ENCODE measurements at places on chromosomes 11 and 22.

DNA sequence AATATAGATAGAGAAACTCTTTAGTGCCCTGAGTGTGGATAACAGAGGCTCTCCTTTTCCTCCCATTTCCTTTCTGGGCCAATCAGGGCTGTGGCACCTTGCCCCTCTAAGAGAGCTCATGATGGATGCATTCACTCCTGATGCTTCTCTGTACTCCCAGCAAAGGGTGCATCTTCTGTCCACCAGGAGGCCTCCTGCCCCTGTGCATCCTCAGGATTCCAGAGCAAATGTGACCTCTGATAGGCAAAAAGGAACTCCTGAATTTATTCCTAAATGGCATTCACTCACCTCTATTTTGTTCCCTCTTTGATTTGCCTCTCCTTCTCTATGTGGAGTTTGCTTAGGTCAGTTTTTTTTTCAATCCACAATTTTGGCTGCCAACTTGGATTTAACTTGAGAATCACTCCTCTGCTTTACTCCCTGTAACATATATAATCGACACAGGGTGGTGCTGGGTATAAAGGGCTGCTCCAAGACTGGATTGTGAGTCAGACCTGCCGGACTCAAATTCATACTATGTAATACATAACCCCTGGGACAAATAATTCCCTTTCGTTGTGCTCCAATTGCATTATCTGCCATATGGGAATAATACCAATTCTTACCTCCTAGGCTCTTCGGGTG lies 1.1 kb upstream of the MRGPRX4 start:
- no peak for DNase-seq

DNA sequence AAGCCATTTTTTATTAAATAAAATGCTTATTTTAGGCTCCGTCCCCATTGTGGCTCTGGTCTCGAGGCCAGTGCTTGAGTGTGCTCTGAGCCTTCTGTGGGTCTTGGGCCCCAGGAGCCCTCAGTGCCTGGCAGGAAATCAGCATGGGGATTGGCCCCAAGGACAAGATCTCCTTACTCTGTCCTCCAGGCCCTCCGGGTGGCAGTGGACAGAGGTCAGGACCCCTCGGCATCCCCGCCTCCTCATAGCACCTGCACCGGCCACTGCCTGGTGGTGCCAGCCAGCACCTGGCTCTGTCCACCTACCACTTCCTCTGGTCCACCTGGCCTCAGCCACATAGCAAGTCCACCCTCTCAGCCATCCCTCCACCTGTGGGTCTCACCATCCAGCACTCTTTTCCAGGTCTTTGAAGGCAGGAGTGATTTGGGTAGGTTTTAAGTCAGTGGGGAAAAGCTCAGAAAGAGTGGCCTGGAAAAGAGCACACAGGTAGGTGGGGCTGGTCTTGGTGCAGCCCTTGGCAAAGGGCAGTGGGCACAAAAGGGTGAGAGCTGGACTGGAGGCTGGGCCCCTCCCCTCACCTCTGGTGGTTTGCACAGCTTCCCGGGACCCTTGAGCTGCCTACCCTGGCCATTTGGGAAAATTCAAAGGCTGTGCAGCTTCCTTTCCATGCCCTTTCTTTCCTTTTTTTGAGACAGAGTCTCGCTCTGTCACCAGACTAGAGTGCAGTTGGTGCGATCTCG lies 3.5 kb downstream of the CLDN5 start:
- no peak for DNase-seq

DNA sequence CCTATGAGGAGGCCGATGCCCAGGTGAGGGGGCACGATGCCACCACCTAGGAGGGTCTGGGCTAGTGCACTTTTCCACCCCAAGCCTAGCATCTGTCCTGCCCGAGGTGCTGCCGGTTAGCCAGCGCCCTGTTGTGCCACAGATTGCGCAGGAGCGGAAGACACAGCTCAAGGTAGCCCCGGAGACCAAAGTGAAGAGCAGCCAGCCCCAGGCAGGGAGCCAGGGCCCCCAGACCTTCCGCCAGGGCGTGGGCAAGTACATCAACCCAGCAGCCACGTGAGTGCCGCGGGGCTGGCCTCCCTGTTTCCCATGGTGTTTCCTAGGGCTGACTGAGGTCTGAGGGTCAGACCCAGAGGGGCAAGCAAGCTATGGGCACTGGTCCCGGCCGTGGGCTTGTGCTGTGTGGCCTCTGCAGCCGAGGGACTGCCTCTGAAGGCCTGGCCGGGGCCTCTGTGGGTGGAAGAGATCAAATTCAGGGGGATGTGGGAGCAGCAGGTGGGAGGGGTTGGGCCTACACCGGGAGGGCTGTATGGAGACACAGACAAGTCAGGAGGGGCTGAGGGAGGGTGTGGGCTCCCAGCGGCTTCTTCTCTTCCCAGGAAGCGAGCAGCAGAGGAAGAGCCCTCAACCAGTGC lies 29.1 kb downstream of the PPIL2 start:
- no peak for DNase-seq

GRCh38 chr11:85279267-85279666 lies 347.9 kb downstream of the DLG2 start:
- DNase-seq: no peak

DNA sequence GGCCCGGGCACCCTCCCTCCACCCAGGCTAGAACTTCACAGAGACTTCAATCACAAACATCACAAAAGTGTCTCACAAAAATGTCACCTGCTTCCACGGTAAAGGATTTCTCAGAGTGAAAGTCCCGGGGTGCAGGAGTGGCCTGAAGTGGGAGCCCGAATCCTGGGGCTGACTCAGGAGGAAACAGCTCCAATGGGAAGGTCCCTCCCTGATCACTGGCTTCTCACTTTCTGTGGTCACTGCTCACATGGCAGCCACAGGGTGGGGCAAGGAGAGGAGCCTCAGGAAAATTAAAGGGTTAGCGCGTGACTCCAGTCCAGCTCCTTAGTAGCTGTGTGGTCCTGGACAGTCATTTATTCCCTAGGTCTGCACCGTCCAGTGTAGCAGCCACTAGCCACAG lies 564.5 kb upstream of the B3GAT1 start:
- DNase-seq: no peak

- DNase-seq: no peak
Observed at GRCh38 chr11:102046841-102047240, 396 bp upstream of the CFAP300 start.

GRCh38 chr11:3964056-3964455 lies 108.6 kb downstream of the STIM1 start:
- no peak for DNase-seq

GRCh38 chr11:96136613-96137298 lies 206.2 kb downstream of the MAML2 start:
- no peak for DNase-seq

GRCh38 chr22:17403906-17404305 lies 34.6 kb downstream of the CECR2 start:
- DNase-seq: no peak

GRCh38 chr22:17237038-17237668 lies 17.9 kb upstream of the ADA2 start:
- DNase-seq: no peak

GRCh38 chr11:131137046-131137445 lies 220.8 kb upstream of the SNX19 start:
- no peak for DNase-seq

DNA sequence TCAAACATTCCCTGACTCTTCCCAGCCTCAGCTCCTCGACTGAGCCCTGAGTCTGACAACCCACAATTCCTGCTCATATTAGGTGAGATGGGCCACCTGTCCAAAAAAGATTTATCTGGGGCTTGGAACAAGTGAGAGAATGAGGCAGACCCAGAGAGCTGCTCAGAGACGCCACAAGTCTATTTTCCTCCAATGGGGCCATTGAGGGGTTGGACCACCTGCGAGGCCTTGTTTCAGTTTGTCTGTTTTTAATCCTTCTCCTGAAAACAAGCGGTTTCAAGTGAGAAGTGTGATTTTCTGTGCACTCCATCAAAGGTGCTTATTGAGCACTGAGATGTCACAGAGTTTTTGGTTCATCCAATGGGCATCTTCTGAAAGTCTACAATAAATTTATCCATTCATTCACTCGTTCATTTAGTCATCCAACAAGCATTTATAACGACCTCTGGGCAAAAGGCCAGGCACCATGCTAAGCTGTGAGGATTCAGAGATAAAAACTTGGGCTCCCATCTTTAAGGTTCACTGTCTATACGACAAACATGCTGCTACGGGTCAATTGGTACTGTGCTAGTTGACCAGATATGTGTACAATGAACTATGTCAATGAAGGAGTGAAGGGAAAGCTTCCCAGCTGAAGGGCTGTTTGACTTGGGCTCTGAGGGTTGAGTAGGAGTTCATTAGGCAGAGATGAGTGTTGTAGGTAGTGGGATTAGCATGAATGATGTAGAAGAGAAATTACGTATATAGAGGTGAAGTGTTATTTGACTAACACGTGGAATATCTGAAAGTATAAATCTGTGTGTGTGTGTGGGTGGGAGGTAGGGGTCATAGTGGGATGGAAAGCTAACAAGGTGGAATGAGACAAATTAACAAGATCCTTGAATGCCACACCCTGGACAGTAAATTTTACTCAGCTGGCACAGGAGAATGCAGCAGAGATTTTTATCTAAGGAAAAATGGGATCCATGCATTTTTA lies 168.9 kb downstream of the MIAT start:
- no peak for DNase-seq

GRCh38 chr11:67435727-67436458 lies 1.6 kb downstream of the PTPRCAP start:
- DNase-seq: no peak

DNA sequence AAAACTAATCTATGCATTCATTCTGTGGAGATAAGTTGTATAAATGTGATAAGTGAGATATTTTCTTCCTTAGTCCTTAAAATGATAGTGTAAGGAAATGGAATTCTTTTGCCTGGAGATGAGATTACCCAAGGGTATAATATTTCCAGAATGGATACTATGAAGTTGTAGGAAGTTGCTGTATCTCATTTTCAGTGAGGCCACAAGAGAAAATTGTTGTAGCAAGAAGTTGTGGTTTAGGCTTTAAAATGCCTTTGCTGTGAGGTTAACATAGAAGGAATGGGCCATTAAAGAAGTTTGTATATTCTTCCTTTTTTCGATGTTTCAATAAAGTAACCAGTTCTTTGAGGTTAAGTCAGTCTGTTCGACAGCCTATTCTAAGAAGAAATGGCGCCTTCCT lies 50.7 kb upstream of the LIN7C start:
- DNase-seq: no peak

GRCh38 chr11:868802-869201 lies 26.1 kb downstream of the TSPAN4 start:
- DNase-seq: no peak

- DNase-seq: no peak
Observed at GRCh38 chr11:17313349-17314231, 37.1 kb downstream of the NUCB2 start.

DNA sequence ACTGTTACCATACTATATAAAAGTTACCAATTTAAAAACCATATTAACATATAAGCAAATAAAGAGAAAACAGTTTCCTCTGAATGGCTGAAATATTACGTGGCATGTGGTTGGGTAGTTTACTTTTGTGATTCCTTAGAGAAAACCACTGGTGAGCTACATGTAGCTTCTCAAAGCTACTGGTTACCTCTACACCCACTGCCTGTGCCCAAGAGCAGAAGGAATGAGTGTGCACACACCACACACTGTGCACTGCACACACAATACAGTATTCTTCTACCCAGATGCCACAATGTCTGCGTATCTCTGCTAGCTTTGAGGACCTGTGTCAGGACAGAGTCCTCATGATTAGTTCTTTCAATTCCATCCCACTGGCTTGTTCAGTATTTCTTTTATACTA lies 25.5 kb upstream of the YPEL1 start:
- DNase-seq: no peak

GRCh38 chr22:33163815-33164214 lies 105.6 kb upstream of the SYN3 start:
- DNase-seq: no peak

GRCh38 chr22:44192816-44193534 lies 12.2 kb downstream of the PARVG start:
- no peak for DNase-seq

DNA sequence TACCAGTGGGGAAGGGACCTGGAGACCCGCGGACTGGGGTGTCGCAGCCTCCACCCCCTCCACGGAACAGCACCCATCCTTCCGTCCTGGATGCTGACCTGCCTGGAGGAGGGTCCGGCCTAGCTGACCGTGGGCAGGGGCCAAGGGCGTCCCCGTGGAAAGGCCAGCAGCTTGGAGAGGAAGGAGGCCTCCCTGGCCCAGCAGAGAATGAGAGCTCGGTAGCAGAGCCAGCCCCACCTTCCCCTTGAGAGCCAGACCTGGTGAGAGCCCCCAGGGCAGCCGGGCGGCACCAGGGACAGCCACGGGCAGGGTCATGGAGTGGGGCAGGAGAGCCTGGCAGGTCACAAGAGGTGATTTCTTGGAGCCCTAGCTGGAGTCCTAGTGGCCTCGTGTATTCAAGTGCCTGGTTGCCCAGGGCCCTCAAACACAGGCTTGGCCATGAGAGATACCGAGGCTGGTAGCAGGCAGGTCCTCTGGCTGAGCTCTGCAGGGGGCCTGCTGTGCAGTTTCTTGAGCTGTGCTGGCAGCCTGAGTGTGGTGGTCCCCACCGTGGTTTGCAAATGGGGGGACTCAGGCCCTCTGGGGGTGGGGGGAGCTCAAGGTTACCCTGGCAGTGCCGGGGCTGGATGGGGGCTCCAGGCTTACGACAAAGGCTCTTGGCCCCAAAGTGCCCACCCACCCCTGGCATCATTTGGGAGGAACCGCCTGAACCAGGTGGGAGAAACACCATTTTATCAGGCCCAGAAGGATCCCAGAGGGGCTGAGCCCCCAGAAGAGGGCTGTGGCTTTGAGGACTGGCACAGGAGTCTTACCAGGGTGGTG lies 7.6 kb downstream of the TSPAN32 start:
- no peak for DNase-seq

DNA sequence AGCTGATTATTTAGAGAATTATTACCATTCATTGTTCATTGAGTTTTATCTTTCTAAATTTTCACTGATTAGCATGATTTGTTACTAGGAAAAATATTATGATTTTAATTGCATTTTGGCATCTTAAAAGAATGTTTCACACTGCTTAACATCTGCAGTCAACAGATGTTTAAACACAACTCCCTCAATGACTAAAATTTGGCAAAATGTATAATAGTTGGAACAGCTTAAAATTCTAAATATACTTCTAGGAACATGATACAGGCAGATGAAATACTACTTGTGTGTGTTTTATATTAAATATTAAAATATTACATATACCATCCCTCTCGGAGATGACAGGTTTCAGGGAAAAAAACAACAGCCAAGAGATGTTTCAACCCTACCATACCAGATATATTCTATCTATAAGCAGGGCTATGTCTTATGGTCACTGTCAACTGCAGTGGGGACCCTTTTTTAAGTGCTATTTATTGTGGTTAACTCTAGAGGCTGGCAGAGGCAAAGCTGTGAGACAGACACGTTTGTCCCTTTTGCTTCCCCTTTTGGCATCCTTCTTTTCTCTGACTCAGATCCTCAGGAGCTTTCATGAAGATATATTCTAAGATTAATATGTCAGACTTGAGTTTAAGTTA lies 81.9 kb downstream of the BDNF start:
- no peak for DNase-seq

- no peak for DNase-seq
Observed at GRCh38 chr11:117570701-117571100, 226.3 kb downstream of the DSCAML1 start.

- no peak for DNase-seq
Observed at GRCh38 chr11:122367809-122368231, 251.8 kb upstream of the BLID start.
